NCI-H82 (cell line): ENCODE measurements at places on chromosomes 1 and 21.
A peak's percentile ranks its signal among the peaks of the same experiment; 100 is the strongest.

DNA sequence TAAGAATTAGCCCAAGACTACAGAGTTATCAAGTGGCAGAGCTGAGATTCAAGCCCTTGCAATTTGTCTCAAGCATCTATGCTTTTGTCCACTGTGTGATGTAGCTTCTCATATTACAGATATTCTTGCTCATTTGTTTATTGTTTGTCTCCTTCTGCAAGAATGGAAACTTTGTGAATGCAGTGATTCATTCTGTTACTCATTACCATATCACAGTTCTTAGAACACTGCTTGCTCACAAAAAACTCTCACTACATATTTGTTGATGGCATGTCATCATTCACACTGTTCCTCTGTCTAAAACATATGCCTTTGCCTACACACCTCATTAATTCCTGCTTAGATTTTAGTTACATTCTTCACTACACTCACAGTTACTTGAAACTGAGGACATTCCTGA is 1198.9 kb downstream of the PLA2G4A start:
- no peak for DNase-seq

- DNase-seq = no peak
These were observed 66.8 kb downstream of the TBCE start for GRCh38 chr1:235434001-235434400.

GRCh38 chr1:227357927-227358302 is 39.6 kb upstream of the CDC42BPA start:
- no peak for DNase-seq

- DNase-seq = no peak
These were observed 13.8 kb downstream of the PRDM16 start for GRCh38 chr1:3082571-3083516.

DNA sequence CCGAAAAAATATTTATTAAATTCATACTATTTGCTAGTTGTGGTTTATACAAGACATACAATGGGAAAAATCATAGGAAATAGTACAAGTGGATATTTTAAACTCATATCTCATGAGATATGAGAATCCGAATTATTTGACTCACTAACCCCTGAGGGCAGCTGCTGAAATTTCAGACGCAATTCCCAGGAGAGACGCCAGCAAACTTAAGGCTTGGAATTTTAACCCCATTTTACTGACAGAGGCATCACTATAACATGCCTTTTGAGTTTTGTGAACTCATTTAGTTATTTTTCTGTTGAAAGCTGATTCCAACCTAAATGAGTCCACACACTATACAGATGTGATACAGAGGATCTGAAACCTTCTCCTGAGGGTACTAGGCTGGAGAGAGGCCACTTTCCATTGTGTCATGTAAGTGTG is 5.9 kb upstream of the MROH9 start:
- DNase-seq = no peak

- DNase-seq = no peak
These were observed 31.6 kb upstream of the CEP350 start for GRCh38 chr1:179923029-179923428.

DNA sequence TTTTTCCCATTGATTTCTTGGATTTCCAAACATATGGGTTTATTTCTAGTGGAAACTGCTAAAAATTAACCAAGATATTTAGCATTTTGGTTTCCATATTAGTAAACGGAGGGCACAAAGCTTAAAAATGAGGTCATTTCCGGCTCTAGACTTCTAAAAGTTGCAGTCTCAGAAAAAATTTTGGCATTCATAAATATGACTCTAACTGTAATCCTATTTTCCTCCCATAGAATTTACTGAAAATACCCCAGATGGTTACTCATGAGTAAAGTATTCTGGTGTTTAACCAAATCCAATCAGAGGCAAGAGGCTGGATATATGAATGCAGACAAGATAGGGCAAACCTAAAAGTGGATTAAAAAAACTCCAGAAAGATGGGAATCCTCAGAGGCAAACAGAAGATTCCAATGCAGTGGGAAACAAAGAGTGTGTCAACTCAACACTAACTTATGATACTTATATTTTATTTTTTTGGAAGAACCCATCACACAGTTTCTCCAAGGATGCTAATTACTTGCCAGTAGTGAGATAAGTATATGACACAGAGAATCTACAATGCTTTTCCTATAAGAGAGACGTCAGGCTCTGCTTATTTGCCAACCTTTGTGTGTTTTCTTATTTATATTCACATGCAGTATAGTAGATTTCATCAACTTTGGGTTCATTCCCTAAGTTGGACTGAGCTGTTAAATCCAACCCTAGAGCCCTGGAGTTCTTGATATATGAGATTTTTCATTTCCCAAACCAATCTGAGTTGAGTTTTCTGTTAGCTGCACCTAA is 90.1 kb upstream of the BCL10 start:
- DNase-seq = peak; percentile 48

DNA sequence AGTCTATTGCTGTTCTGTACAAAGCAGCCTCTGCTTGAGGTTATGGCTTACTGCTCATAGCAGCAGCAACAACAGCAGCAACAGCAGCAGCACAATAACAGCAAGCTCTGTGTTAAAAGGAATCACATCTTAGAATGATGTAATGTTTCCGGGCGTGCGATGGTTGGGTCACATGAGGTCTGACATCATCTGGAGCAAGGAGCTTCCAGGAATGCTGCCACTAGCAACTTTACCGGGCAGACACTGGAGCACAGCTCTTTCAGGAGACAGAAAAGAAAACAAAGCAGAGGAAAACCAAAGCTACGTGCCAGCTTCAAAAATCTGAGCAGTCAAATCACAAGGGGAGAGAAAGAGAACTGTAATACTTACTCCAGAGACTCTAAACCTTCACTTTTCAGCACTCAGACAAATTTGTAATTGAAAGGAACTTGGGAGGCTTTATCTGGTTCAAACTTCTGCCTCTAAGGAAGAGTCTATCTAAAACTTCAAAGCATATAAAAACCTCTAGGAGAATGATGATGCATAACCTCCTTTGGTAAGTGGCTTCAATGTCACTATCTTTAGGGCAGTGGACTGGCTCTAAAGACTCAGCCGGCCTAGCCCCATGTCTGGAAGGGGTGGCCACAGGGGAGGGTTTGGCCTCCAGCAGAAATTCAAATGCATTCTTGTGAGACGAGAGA is 28.3 kb upstream of the RAB3GAP2 start:
- DNase-seq = no peak

GRCh38 chr21:42495765-42496119 is 282 bp downstream of the RSPH1 start:
- DNase-seq = peak; percentile 69

DNA sequence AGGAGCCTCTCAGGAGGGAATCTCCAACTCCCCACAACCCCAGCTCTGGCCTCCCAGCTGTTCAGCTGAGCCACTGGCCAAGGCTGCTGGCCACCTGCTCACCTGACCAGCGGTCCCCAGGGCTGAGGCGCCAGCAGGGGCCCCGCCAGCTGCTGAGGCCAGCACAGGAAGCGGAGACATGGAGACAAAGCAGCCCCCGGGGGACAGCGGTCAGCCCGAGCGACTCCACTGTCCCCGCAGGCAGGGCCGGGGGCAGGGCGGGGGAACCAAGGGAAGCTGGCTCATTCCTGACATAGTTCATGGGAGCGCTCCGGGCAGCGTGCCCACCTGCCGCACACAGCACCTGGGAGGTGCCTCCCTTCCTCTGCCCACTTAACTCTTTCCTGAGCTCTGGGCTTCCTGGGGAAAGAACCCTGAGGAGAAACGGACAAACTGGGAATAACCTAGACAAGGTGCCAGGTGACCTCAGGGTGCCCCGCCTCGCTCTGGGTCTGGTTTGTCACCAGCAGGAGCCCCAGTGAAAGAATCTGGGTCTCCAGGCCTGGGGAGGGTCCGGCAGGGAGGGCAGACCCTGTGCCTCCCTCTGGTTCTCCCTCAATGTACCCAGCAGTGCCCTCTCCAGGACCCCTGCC is 10.7 kb downstream of the EPHA2 start:
- no peak for DNase-seq

DNA sequence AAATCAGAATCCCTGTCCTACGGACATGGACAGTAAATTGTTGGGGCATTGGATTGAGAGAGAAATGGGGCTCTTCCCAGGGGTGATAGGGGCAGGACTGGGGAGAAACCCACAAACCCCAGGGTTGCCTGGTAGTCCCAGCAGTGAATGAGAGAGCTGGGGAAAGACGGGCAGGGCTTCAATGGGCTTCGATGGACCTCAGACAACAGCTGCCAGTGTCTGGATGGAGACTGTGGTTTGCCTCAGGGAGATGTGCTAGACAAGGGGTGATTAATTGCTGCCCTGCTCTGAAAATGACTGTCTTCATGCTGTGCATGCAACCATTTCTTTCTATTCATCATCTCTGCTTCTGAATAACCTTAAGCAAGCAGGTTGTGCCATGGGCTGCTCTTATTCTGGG is 7.4 kb downstream of the GPR25 start:
- no peak for DNase-seq

GRCh38 chr1:15088281-15088971 is 65.1 kb upstream of the TMEM51 start:
- no peak for DNase-seq

DNA sequence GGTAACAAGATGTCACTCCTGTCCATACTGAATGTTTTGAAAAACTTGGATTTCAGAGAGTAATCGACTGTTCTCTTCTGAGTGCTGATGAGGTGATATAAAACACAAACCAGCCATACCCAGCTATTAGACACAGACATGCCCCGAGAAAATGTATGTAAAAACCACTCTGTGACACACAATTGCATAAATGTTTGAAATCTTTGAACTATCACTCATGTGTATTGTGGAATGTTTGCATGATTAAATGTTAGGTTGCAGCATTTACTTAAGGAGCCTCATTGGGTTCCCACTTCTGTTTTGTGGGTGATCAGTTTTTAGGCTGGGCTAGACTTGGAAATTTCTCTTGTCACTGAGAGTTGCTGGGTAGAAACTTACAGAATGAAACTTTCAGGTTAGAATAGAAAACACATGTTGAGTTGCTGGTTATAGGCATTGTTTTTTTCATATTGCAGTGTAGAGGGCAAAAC is 270.4 kb upstream of the B3GALT2 start:
- DNase-seq = no peak

GRCh38 chr1:6858596-6858995 is 73.3 kb downstream of the CAMTA1 start:
- DNase-seq = no peak

- DNase-seq = no peak
These were observed 27.9 kb downstream of the OPTC start for GRCh38 chr1:203521812-203522211.

GRCh38 chr21:44789880-44790279 is 11.7 kb downstream of the UBE2G2 start:
- DNase-seq = no peak

- peak; percentile 93 for DNase-seq
These were observed 2.0 kb downstream of the TEX46 start for GRCh38 chr1:23013657-23014056.

DNA sequence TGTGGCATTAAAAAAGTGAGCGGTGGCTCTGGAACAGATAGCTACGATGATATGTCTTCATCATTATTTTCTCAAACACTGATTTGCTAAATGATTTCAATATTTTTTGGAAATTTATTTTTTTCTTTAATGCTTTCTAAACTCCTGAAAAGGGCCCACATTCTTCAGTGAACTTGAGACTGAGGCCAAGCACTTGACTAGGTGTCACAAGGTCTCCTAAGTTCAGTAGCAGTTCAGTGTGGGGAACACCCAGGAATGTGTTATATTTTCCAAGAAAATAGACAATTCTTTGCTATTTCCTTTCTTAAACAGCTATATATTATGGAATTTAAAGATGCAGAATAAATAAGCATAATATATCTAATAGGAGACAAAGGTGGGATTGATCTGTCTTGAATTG is 850.9 kb downstream of the USP25 start:
- no peak for DNase-seq

DNA sequence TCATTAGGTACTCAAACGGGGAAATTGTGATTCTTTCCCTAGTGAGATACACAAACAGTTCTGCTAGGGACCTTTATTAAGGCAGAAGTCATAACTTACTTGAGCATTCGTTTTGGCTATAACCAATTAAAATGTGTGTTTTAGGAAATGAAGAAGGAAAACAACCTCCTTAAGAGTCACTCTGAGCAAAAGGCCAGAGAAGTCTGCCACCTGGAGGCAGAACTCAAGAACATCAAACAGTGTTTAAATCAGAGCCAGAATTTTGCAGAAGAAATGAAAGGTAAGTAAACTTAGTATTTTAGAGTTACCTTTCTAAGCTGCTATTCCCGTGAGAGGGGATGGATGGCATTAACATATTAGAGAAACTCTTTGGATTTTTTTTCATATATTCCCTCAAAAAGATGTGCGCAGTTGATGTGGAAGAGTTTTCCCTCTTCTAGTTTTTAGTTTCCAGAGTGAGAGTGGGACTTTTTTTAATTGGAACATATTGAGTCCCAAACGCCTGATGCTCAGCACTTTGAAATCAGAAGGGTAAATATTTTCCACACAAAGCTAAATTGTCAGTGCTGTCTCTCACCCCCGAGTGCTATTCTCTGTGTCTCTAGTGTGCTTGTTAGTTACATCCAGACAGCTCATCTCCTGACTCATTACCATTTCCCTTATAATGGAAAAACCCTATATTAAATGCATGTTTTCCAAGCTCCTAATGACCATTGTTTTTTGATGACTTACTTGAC is 34.9 kb downstream of the CENPF start:
- DNase-seq = peak; percentile 50

- no peak for DNase-seq
These were observed 3.5 kb upstream of the IGSF8 start for GRCh38 chr1:160101717-160102522.

DNA sequence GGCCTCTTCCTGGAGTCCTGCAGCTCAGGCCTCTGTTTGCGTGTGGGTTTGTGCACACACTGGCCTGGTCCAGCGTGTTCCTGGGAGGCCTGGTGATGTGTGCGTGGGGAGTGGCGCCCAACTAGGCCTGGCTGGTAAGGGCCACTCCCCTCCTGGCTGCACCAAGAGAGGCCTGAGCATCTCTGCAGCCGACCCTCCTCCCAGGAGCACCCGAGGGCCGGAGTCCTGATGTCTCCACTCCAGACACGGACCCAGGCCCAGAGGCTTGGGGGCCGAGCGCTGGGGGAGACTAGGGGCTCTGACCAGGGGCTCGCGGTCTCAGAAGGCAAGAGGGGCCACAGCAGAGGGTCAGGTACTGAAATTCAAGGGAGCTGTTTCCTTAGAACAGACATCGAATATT is 33.3 kb downstream of the MORN1 start:
- DNase-seq = no peak

GRCh38 chr1:65820983-65821382 is 28.3 kb downstream of the PDE4B start:
- no peak for DNase-seq

DNA sequence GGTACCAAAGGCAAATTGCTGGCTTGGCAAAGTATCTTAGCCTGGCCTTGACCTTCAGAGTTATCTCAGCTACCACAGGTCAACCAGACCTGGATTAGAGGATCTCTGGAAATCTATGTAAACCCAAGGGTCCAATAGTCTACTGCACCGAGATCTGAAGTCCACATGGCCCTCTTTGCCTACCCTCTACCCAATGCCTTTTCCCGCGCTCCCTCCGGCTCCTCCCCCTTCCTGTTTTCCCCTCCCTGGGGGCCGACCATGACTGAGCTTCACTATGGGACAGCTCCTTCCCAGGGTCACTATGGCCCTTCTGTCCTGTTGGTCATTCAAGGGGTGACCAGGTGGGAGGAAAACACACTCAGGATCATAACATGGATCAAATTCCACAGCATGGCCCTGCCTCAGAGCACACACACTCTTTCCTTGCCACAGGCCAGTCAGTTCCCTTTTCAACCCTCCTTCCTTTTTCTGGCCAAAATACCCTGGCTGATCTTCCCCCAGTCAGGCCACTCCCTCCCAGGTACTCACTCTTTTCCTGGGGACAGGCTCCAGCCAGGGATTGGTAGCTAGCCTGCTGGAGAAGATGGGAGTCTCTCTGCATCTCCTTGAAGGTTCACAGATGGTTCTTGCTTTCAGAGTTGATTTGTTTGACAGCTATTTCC is 19.1 kb upstream of the TMEM183A start:
- DNase-seq = no peak
